ENCODE measurements at places on chromosomes 6 and 20.

DNA sequence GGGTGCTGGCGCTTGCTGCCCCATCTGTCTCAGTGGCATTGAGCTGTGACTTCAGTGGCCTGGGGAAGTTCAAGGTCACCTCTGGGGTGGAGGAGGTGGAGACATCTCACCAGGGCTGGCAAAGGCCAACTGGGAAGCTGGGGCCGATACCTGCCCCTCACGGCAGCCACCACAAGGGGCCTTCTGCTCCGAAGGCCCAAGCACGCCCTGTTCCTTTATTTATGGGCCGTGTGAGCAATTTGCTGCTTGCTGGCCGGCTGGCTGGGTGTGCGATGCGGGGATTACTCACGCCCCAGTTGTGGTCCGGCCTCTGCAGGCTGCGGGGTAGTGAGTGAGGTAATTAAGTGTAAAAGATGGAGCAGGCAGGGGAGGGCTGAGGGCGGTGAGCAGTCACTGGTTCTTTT, 13.2 kb upstream of the SCRT2 start:
- peak; percentile 82 for DNase-seq

GRCh38 chr6:136860043-136860442, 37.7 kb downstream of the PEX7 start:
- no peak for DNase-seq

DNA sequence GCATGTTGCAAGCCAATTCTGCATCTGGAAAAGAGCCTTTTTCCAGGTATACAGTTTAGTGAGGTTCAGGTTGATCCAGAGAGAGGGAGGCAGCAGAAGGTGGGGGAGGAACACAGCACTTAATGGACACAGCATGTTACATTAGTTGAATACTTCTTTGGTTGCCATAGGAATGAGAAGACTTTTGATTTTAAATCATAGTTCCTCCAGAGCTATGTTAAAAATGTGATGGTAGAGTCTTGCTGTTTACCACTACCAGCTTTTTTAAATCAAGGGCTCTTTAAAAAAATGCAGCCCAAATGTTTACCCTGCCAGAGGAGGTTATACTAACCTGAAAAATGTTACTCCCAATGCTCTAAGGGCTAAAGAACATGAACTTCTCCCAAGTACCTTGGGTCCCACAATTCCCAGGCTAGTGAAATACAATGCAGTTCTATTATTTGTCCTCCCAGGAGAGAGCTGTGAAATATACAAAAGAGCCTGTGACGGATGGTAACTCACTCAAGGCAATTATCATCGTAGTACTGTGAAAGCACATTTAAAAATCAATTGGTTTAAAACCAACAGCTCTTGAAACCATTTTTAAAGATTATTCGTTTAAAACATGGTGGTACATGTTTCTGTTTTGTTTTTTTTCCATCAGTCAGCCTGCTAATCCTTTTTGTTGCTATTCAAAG, 6.9 kb upstream of the PHACTR1 start:
- DNase-seq, result no peak

GRCh38 chr20:46260480-46260879, 47.8 kb downstream of the CDH22 start:
- DNase-seq, result no peak

GRCh38 chr6:47029865-47030561, 12.1 kb downstream of the ADGRF1 start:
- DNase-seq, result no peak

- DNase-seq, result no peak
These were observed 49.0 kb downstream of the SOBP start for GRCh38 chr6:107538856-107539387.

DNA sequence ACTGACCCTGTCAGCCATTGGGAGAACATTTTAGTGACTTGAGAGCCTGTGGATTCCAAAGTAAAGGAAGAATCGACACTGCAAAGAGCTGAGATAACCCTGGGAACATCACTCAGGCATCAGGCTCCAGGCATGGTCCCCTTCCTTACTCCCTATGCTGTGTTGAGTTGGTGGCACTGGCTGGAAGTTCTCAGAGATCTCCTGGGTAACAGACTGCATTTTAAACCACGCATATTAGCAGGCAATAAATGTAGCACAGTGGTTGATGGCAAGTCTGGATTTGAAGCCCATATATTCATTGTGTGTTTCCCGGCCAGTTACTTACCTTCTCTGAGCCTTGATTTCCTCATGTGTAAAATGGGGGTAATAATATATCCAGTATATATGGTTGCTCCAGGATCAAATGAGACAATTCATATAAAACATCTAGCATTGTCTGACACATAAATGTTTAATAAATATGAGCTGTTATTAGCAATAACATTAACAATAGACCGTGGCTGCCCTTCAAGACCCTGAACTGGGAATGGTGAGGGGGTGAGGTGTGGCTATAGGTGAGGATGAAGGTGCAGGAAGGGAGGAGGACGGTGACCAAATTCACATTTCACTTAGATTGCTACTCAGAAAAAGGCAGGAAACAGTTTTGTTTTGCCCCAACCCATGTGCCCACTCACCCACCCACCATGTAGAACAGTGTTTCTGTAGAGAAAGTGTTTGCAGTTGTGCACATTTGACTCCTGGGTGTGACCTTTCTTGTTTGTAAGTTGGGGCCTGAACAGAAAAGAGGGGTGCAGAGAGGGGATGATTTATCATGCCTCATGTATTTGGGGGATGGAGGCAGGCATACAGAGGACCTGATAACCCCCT, 2.1 kb downstream of the PLCG1 start:
- no peak for DNase-seq

DNA sequence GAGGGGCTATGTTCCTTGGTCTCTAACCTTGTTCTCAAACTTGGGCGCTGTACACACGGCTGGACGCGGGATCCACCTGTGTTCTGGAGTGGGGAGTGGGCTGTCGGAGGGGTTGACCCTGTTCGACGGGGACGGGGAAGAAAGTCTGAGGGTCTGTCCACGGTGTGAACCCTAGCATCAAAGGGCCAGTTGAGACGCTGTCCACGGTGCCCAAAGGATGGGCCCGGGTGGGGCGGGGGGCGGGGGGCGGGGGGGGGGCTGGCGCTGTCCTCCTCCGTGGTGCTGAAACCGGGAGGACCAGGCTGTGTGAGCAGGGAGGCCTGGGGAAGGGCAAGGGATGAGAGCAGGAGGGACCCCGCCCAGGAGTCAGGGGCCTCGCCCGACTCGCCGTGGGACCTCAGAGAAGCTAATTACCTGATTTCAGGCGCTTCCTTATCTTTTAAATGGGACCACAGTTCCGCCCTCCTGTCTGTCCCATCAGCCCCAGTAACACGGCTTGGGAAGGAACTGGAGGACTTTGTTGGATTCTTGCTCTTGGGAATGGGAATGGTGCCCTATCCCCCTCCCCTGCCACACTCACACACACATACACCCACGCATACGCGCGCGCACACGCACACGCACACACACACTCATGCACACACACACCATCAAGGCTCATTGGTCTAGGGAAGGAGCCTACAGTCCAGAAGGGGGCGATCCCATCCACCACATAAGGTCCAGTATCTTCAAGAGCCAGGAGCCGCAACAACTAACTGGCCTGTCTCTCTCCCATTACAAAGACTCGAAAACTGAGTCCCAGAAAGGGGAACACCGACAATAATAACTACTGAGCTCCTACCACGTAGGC, 1.0 kb upstream of the VSTM2L start:
- DNase-seq, result peak; percentile 91

DNA sequence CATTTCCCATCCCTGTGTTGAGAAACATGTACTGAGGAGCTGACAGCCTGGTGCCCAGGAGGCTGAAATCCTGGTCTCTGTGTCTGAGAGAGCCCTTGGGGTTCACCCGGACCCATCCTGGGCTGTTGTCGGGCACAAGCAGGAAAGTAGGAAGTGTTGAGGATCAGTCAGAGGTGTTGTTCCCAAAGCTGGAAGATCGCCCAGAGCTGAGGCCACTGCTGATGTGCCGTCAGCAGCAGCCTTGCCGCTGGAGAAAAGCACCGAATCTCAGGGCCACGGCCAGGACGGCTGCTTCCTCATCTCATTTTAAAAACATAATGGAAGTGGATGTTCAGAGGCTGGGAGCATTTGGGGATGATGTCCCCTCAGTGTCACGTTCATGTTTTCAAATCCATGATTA, 218.5 kb downstream of the UST start:
- DNase-seq, result no peak

GRCh38 chr6:124560873-124561567, 401.2 kb upstream of the RNF217 start:
- no peak for DNase-seq

DNA sequence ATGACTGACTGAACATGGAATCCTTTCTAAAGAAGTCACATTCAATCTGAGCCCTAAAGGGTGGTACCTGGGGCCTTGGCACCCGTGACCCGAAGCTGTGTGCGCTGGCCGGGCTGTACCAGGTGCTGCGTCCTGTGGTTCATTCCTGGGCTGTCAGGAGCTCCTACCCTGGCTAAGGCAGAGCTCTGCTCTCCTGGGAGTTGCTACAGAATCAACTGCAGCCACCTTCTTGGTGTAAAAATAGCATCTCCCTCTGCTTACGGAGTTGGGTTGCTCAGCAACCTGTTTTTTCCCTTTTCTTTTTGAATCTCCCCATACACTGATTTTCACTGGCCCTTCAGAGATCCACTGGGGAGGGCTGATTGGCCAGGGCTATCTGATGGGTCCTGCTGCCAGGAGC, 236.6 kb upstream of the PDE10A start:
- DNase-seq, result no peak

GRCh38 chr20:14724468-14724867, 387.1 kb upstream of the FLRT3 start:
- no peak for DNase-seq

DNA sequence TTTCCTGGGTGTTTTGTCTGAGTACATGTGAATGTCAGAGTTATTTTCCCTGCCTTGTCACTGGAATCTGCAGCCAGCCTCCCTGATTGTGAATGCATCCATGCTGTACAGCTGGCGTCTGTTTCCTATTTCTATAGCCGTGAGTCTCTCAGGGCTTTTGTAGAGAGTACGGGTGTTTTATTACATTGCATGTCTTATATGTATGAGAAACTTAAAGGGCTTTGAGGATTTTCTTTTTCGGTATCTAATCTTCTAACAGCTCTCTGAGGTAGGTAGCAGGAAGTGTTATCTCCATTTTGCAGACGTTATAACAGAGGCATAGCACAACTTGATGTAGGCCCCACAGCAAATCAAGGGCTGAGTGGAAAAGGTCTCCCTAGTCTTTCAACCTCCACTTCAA, 272.9 kb downstream of the PRL start:
- DNase-seq, result no peak

GRCh38 chr6:35629876-35630378, 58.8 kb downstream of the FKBP5 start:
- no peak for DNase-seq

DNA sequence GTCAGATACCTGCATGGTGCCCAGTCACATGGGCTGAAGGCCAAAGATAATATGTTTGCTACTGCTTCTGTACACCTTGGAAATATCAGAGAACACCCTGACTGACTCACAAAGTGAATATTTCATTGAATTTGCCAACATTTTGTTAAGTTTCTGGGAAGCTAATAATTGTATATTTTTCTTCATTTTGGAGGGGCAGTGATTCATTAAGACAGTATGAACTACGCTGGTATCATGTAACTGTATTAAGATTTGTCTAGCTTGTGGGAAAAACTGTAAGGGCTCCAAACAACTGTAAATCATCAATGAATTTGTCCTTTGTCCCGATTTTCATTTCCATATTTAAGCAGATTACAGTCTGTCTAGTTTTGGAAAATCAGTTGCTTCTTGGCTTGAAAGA, 102.3 kb upstream of the CCN2 start:
- no peak for DNase-seq

Measured in endodermal cell (in vitro differentiated cells).